ENCODE measurements at places on chromosomes 6 and 20.

DNA sequence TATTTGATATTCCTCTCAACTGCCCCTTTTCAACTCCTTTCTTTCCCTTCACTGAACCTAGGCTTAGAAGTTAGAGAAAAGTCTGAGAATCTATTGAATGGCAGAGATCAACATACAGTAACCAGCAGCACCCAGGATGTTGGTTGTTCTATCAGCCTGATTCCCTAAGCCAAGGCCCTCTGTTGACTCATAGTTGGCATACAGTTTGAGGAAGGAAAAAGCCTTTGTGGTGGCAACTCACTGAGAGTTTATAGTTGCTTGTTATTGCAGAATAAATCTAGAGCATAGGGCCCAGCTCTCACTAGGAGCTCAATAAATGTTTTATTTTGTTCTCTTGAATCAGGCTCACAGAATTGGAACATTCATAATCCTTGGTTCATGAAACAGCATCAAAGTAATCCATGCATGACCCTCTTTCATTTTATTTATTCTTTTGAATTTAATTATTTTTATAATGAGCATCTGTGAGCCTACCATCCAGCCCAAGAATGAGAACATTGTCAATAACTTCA is 119.1 kb upstream of the ADGRF1 start:
- DNase-seq = peak; percentile 10

GRCh38 chr20:45998761-45999160 is 9.9 kb upstream of the MMP9 start:
- peak; percentile 14 for DNase-seq

- no peak for DNase-seq
Measured at GRCh38 chr6:142824426-142824825, 120.5 kb downstream of the HIVEP2 start.

DNA sequence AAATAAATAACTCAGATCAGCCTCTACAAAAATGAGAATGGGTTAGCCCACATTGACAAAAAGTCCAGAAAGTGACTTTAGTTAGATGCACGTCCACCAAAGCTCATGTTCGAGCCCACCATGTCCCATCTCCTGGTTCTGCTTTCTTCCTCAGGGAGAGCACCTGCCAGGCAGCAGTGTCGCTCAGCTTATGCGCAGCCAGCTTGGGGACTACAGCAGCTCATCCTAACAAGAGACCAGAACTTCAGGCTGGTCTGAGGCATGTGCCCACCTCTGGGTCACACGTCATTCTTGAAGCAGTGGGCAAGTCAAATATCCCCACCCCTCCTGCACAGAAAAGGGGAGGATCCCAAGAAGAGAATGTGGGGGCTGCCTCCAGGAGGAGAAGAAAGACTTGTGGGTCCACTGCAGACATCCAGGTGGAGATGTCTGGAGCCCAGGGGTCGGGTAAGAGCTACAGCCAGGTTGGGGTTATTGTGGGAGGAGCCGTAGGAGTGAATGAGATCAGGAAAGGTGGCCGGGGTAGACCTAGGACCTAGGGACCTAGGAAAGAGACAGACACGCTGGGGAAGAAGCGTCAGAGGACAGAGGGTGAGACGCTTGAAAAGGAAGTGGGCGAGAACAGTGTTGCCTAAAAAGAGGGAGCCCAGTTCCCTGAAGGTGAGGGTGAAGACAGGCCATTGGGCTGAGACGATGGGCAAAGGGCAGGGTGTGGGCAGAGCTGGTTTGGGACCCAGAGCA is 52.5 kb downstream of the SSR1 start:
- no peak for DNase-seq

- DNase-seq = no peak
Measured at GRCh38 chr20:41335591-41335990, 5.0 kb upstream of the LPIN3 start.

GRCh38 chr6:89013438-89013837 is 50.0 kb upstream of the RNGTT start:
- no peak for DNase-seq

DNA sequence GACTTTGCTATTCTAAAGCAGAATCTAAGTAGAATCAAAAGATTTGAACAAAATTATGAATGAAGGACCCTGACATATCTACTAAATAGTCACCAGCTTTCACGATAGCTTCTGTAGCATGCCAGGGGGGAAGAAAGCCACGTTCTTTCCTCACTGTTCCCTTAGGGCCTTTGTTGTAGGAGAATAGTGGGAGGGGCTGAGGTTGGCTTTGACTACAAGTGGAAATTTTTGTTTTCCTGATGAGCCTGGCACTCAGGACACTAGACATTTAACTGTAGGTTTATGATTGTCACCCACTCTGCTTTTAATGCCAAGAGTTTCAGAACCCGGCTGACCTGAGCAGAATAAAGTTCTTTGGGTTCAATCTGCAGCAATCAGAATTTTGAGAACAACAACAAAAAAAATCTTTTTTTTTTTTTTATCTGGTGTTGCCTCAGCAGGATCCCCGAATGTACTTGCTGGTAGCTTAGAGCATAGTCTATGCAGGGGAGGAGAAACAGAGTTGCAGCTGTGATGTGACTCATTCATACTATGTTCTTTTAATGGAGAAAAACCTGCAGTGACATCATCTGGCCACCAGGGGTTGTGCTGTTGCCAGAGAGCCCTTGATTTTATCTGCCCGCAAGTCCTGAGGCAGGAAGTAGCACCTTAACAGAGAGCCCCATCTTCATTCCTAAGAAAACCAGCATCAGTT is 38.5 kb downstream of the TPD52L1 start:
- DNase-seq = peak; percentile 69

DNA sequence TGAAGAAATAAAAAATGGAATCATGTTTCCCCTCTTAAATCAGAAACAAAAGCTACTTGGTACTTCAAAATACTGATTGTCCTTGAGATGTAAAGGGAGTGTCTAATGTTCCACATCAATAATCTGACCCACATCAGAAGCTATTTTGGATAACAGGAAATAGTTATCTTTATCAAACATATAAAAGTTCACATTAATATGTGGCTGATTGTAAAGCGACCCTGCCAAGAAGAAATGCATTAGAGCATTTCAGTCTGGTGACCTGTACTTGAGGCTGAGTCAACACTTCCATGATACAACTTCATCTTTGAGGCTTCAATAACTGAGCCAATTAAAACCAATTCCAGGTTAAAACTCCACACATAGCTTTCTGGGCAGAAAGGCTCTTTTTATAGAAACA is 31.8 kb downstream of the SYNE1 start:
- DNase-seq = no peak

Measured in OCI-LY7 (cell line).